Mesendoderm (in vitro differentiated cells): ENCODE measurements at places on chromosomes 2 and 18.
A peak's percentile ranks its signal among the peaks of the same experiment; 100 is the strongest.

GRCh38 chr18:32753656-32754260 is 19.1 kb downstream of the KLHL14 start:
- peak; percentile 57 for DNase-seq

- no peak for DNase-seq
These were observed 125.7 kb downstream of the RBMS1 start for GRCh38 chr2:160367887-160368286.

DNA sequence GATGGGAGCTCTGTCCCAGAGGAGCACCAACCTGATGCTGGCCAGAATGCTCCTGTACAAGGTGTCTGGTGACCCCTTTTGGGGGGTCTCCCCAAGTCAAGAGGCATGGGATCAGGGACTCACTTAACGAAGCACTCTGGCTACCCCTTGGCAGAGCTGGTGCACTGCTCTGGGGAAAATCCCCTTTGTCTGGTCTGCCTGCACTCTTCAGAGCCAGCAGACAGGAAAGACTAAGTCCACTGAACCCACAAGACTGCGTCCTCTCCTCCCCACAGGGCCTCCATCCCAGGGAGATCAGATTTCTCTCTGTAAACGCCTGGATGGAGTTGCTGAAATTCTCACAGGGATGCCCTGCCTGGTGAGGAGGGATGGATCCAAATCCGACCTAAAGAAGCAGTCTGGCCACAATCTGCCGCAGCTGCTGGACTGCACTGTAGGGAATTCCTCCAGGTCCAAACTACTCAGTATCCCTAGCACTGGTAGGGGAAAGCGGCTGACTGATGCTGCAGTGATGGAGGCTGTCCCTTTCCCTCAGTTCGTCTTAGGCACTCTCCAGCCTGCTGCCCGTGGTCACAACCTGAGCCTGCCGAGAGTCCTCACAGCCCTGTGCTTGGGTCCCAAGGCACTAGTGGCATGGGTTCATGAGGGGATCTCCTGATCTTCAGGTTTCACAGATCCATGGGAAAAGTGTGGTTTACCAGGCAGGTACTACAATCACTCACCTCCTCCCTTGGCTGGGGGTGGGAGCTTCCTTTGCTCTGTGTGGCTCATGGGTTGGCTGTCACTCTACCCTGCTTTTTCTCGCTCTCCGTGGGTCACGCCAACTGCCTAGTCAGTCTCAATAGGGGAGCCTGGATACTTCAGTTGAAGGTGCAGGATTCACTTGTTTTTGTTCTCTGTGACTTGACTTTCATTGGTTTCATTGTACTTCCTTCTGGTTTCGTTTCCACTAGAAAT is 98.6 kb downstream of the SLC4A10 start:
- DNase-seq: no peak

DNA sequence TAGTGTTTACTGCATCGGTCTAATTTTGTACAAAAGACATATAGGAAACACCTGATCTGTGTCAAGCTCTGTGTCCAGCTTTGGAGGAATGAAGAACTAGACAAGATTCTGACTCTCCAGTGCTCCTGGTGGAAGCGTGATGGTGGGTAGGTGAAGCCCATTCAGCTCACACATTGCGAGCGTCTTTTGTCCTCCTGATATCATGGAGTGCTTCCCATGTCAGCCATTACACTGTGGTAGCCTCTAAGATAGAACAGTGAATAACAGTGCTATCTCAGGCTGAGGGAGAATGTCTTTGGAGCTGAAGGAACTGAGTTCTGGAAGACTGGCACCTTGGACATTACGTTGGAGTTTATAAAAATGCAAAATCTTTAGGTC is 350.2 kb downstream of the CYRIA start:
- DNase-seq: no peak

DNA sequence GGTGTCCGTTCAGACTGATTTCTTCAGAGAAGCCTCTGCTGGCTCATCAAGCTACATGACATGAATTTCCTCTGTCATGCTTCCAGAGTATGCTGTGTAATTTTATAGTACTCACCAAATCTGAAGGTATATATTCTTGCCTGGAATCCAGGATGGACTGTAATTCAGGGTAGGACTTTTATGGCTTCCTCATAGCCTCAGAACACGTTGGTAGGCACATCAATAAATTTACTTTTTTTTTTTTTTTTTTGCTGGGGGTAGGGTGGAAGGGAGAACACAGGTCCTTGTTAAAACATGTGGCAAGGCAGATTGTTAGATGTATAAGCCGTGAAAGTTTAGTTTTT is 34.4 kb downstream of the MTA3 start:
- no peak for DNase-seq

- DNase-seq: peak; percentile 55
These were observed 49.1 kb downstream of the GTF3C3 start for GRCh38 chr2:196750291-196750923.

GRCh38 chr2:239889641-239890121 is 135.5 kb downstream of the NDUFA10 start:
- DNase-seq: no peak

DNA sequence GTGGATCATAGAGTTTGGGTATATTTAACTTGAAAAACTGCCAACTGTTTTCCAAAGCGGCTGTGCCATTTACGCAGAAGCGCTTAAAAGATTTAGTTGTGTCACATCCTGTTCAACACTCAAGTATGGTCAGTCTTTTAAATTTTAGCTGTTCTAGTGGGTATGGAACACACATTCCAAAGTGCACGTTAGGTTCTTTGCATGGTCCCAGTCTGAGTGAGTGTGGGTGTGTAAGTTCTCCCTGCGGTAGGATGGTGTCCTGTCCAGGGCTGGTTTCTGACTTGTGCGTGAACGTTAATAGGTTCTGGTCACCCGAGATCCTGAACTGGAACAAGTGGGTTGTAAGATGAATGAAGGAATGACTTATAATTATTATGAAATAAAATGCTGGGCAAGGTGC is 28.4 kb upstream of the IL36G start:
- DNase-seq: no peak

DNA sequence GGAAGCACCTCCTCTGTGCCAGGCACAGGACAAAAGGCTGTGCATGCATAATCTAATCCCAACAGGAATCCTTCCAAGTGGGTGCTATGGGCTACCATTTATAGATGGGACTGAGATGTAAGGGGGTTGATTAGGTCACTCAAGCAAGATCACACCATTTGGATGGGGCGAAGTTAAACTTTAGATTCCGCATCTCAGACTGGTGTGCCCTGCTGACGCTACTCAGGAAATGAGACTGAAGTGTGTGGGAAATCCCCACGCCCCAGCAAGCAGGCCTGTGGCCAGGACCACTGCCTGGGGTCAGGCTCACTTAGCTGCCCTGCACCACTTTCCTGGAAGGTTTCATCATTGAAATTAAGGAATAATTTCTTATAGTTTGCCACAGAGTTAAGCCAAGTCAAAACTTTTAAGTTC is 70.5 kb upstream of the PPP1CB start:
- no peak for DNase-seq

GRCh38 chr2:234377761-234378391 is 119.0 kb downstream of the ARL4C start:
- peak; percentile 35 for DNase-seq

- DNase-seq: no peak
These were observed 35.6 kb upstream of the NRP2 start for GRCh38 chr2:205646680-205647079.

GRCh38 chr2:112054847-112055729 is at the start of gene TMEM87B:
Gene TMEM87B (plus strand): TSS chr2:112055269. CDS start chr2:112055592, 323 bp downstream.
- DNase-seq: peak; percentile 98

GRCh38 chr18:22283397-22283796 is 114.0 kb downstream of the GATA6 start:
- peak; percentile 19 for DNase-seq

DNA sequence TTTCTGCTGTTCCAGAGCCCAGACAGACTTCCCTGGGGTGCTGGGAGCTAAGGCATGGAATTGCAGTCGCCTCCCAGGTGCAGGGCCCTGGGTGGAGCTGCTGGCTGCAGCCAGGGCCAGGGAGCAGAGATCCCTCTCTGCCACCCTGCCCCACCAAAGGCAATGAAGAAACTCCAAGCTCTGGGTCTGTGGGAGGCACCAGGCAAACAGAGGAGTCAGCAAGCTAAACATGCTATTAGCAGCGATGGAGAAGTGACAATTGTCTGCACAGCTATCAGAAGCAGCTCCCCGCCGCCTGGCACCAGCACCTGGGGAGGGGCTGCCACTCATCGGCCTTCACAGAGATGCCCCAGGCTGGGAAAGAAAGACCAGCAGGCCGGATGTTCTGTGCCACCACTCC is 28.0 kb upstream of the COX5B start:
- no peak for DNase-seq

DNA sequence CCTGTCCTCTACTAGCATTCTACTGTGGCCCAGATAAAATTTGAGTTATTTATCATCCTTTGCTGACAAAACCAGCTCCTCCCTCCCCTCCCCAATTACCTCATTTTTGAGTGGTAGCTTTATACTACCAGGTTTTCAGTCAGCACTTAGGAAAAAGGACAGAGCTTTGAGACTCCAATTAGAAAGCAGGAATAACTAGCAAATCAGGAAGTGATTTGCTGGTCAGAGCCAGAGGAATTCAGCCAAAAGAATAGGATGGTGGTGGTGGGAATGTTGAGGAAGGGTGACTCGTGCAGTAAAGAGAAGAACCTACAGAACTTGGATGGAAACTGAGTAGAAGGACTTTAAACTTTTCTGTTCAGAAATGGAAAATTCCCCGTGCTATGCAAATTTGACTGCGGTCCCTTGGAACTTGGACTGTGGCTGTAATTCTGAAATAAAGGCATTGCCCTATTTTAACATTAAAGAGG is 3.7 kb downstream of the MYL12B start:
- peak; percentile 84 for DNase-seq

- DNase-seq: no peak
These were observed 108.5 kb downstream of the CTAGE1 start for GRCh38 chr18:22309191-22309590.

DNA sequence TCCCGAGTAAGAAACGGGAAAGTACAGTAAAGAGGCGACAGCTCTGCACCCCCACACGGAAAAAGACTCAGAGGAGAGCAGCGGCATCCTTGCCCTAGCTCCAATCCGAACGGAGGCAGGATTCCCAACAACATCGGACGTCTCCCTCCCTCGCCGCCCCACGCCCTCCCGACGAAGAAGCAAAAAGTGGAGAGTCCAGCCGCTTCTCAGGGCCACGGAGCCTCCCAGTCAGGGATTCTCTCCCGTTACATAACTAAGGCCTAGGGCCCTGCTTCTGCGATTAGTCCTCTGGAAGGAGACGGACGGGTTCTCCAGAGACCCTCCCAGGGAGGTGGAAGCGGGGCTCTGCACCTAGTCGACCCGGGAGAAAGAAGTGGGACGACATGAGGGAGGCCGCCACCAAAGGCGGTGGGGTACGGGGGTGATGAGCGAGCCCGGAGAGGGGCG is 587 bp downstream of the SUMO1 start:
- DNase-seq: peak; percentile 75

DNA sequence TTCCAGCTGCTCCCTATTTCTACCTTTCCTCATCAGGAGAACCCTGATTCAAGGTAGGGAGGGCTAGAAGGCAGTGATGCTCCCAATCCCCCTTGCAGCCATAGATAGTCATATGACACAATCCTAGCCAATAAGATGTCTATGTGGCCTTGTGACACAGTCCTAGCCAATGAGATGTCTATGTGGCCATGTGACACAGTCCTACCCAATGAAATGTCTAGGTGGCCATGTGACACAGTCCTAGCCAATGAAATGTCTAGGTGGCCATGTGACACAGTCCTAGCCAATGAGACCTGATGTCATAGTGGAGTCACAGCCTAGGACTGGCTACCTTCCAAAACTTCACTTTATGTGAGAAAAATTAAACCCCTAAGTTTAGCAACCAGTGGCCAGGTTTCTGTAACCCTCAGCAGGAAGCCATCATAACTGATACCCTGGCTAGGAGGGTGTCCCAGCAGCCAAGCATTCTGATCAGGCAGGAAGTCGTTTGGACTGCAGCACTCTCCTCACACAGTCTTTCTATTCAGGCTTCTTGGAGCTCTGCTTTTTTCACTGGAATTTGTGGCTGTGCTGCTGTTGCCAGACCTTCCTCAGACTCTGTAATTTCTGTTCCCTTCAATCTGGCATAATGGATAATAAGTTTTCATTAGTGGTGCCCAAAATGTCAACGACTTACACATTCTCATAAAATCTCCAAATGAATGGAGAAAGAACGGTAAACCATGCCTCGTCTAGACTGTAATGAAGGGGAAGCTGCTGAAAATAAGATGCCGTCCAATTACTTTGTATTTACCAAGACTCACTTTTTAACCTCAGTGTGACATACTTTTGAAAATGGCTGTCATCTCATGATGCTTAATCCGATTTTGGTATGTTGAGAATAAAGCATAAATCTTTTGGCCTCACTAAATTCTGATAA is 165.0 kb upstream of the NCKAP5 start:
- no peak for DNase-seq

- DNase-seq: no peak
These were observed 149.0 kb downstream of the PXDN start for GRCh38 chr2:1595274-1595673.

DNA sequence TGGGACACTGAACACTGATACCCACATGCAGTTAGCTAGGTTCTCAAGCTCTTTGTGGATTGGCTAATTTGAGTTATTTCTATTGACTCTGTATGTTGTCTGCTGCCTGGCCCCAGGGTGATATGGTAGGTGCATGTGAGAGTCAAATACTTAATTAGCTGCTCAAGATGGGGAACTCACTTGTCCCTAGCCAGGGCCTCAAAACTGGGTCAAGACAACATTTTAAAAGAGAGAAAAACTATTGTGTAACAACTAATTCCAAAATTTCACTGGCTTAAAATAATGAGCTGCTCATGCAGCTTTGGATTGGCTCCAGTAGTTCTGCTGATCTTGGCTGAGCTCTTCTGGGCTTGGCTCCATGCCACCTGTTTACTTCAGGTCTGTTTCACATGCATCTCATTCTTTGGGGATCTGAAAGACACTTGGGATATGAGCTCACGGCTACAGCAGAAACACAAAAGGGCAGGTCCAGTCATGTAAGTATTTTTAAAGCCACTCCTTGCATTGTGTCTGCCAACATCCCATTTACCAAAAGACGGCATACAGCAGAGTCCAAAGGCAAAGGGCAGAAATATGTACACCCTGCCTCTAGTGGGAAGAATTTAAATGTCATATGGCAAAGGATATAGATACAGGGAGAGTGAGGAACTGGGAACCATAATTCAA is 716.8 kb downstream of the SUCLG1 start:
- no peak for DNase-seq

DNA sequence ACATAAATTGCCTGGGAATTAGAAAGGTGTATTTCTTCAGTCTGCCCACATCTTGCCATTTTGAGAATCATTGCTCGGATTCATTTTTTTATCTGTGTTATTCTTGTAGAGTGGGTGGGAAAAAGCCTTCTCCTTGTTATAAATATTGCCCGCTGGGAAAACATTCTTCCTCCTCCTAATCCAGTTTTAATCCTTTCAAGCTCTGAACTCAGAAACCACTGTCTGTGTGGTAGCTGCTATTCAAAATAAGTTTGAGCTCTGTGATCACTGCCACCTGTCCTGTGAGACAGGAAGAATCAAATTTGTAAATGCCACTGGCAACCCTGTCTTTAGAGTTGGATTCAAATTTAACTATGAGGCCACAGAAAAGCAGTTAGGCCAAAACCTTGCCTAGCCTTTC is 1875.2 kb upstream of the PIK3C3 start:
- DNase-seq: no peak

DNA sequence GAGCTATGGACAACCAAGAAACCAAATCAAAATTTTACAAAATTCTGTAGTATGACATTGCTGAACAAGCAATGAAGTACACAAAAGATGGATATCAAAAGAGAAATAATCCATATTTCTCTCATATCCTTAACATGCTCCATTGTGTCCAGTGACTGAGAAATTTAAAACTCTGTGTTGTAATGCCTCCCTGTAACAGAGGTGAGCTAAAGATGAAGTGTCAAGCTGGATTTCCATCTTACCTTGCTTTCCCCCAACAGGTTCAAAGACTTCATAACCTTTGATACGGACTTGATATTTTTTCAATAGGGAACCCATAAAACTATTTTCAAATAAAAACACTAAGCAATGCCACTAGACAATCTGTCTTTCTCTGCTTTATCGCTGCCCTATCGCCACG is 95.7 kb upstream of the SERTAD2 start:
- DNase-seq: no peak
